ENCODE measurements at places on chromosomes 12 and 14.

DNA sequence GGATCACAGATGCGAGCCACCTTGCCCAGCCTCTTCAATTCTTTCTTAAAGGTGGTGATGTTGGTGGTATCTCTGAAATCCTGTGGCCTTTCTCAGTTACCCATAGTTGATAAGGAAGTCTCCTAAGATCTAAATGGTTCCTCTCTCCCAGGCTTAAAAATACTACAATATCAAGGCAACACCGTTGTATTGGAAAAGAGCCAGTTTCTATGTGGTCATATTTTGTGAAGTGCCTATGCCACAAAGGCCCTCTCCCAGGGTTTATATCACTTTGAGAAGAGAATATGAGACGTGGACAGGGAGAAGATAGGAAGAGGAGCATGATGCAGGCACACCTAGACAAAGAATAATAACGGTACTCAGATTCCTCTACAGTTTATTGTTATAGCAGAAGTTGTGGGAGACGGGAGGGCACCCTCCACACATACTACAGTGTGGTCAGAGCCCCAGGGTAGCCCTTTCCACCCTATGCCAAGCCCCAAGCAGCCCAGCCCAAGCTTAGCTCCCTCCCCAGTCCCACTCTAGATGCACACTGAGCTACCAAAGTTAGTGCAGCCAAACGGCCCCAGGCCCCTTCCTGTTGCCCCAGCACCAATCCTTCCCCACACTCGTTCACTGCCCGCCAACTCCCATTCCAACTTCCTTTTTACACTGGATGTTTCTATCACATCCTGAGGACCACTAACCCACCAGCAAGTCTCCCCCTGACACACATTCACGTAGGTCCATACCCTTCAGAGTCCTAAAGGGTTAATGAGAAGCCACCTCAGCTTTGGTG lies 8.3 kb downstream of the NDRG2 start:
- no peak for DNase-seq

DNA sequence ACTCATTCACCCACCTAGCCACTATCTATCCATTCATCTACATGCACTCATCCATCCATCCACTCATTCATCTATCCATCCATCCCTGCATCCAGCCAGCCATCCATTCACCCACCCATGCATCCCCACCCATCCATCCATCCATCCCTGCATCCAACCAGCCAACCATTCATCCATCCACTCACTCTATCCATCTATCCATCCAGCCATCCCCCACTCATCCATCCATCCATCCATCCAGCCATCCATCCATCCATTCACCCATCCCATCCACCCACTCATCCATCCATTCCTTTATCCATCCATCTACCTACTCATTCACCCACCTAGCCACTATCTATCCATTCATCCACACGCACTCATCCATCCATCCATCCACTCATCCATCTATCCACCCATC lies 73.1 kb downstream of the NOC4L start:
- DNase-seq = no peak

DNA sequence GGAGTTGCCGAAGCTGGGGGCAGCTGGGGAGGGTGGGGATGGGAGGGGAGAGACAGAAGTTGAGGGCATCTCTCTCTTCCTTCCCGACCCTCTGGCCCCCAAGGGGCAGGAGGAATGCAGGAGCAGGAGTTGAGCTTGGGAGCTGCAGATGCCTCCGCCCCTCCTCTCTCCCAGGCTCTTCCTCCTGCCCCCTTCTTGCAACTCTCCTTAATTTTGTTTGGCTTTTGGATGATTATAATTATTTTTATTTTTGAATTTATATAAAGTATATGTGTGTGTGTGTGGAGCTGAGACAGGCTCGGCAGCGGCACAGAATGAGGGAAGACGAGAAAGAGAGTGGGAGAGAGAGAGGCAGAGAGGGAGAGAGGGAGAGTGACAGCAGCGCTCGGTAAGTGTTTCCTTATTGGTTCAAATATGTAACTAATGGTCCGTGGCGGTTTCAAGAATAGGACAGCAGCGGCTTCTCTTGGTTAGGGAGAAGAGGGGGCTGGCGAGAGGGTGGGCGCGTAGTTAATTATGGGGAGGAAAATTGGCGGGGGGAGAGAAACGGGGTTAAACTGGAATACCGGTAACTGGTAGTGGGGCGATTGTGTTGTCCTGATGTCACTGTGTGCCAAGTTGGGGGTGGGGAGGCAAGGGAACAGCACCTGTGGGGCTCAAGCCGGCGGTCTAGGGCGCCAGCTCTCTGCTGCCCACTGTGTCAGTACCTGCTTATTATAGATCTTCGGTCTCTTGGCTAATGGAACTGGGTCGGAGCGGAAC lies 8.4 kb downstream of the HOXC8 start:
- DNase-seq = no peak

- DNase-seq = no peak
Measured at GRCh38 chr12:108622421-108622820, 11.3 kb downstream of the SELPLG start.

- no peak for DNase-seq
Measured at GRCh38 chr14:33363682-33364081, 425.0 kb downstream of the NPAS3 start.

DNA sequence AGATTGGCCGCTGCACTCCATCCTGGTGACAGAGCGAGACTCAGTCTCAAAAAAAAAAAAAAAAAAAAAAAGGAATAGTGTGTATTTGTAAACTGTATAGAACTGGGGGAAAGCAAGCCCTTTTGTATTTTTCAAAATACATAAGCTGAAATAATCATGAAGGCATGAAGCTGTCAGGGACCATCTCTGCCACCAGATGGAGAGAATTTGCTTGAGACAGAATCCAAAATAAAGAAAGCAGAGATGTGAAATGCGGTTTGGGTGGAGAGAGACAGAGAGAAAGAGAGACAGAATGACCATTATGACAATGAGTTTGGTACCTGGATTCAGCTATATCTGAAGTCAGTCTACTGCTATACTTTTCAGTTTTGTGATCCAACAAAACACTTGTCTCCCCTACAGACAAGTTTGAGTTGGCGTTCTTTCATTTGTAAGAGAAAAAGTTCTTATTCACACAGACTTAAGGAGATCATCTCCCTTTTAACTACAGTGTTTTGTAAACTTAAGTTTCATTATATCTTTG lies 155.7 kb upstream of the LRIG3 start:
- DNase-seq = no peak

DNA sequence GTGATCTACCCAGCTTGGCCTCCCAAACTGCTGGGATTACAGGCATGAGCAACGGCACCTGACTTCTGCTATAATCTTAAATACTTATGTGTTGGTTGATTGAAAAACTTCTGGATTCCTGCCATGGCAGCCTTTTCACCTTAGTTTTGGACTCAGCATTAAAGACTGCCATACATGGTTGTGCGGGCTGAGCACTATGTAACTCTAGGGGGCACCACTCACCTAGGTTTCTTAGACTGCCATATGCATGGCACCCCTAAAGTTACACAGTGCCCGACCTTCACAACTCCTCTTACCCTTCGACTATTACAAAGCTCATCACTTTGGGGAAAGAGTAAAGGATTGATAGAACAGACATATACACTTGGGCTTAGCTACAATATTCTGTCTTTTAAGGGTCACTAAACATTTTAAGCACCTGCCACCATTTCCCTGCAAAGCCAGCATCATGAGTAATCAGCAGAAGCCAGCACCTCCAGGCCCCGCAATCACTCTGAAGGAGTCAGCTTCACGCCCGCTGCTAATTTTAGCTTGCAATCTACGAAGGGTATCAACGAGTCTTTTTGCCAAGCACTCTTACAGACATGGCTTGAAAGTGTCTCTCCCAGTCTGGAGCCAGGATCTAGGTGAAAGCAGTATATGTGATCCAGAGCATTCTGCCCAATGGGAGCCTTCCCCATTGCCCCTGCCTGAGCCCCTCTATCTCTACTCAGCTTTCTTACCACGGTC lies 59.8 kb downstream of the SUDS3 start:
- no peak for DNase-seq

GRCh38 chr14:74474376-74474775 lies 18.7 kb downstream of the NPC2 start:
- DNase-seq = no peak

DNA sequence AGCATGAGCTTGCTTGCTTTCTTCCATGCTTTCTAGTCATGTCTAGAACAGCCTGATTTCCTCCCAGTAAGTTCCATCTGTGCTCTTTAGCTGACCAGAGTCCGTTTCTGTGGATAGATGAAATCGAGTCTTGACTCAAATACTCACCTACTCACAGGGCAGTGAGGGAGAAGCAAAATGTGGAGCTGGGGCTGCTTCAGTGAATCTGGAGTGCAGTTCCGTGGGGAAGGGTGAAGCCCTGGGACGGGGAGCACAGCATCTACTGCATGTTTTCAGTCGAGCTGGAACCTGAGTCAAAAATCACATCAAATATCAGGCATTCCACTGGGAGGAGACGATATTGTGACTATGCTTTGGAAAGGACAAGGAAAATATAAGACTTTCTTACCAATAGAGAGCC lies 70.3 kb upstream of the PRMT8 start:
- no peak for DNase-seq

GRCh38 chr12:110647631-110648040 lies 33.7 kb downstream of the TCTN1 start:
- DNase-seq = no peak

DNA sequence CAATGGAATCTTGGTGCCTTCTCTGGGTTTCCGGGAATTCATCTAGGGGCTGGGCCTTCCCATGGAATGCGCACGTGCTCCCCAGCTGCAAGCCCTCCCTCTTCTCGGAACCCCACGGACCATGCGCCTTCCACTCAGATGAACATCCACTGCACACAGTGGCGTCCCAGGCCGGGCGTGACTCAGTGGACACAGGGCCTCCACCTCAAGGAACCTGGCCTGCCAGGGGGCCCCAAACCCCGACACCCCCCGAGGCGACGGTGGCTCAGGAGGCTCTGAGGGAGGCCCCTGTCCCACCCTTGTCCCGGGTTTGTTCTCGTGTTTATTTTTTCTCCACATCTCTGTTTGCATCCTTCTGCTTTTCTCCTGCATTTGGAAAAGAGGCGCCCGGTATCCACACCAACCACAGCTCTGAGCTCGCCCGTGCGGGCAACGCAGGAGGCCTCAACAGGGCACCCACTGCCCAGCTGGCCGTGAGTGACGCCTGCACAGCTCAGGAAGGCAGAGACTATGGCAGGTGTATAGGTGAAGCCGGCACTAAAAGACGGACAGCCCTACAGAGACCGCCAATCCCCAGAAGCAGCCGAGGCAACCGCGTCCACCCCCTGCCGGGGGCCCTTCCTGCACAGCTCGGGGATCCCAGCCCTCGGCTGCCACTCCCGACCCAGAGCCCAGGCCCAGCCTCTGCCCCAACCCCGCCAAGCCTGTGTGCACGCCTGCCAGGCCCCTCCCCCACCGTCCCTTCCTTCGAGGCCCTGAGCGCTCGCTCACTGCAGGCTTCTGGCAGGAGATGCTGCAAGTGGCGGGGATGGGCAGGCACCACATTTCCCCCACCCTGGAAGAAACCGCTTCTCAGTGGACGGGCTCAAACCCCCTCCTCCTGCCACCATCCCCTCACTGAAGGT lies 23.8 kb upstream of the GALNT9 start:
- DNase-seq = no peak

- no peak for DNase-seq
Measured at GRCh38 chr12:64618953-64619590, 8.8 kb downstream of the RASSF3 start.

DNA sequence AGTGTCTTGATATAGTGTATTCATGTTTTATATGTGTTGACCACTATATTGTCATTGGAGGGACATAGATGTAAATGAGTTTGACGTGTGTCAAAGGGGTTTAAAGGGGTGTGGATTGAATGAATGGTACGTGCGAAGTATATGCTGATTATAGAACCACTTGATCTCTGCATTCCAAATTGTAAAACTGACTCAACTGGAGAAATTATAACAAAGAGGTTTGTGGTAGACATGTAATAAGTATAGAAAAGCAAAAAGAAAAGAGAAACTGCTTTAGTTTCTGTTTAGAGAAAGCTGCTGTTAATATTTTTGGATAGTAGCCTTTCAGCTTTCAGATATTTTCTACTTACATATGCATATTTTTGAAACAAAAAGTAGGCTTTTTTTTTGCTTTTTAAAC lies 8.9 kb upstream of the MYRFL start:
- DNase-seq = no peak

DNA sequence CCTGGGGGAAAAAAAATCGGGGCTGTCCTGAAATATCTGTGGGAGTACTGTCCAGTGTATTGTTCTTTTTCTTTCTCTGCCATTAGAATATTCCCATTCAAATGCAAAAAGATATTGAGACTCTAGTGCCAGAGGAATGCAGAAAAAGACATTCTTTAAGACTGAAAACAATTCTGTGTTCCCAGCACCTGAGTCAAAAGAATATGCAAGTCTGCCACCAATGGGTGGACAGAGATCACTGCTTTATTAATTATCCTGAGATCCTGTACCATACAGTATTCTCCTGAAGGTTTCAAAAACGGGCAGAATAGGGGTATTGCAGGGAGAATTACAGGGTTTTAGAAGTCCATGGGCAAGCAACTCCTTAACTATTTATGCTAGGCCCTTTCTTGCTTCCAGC lies 361.8 kb downstream of the C12orf50 start:
- peak; percentile 23 for DNase-seq

- DNase-seq = no peak
Measured at GRCh38 chr14:58560208-58560607, 77.6 kb upstream of the DACT1 start.

GRCh38 chr14:61472801-61473376 lies 151.5 kb downstream of the PRKCH start:
- DNase-seq = no peak

GRCh38 chr14:36243183-36243582 lies 66.7 kb upstream of the PTCSC3 start:
- no peak for DNase-seq

GRCh38 chr12:20395791-20396550 lies 27.6 kb downstream of the PDE3A start:
- no peak for DNase-seq

- no peak for DNase-seq
Measured at GRCh38 chr12:95756362-95756761, 34.2 kb downstream of the NTN4 start.

- no peak for DNase-seq
Measured at GRCh38 chr12:130959632-130960031, 5.9 kb downstream of the ADGRD1 start.

- no peak for DNase-seq
Measured at GRCh38 chr14:60865378-60866127, 115.3 kb downstream of the TRMT5 start.

DNA sequence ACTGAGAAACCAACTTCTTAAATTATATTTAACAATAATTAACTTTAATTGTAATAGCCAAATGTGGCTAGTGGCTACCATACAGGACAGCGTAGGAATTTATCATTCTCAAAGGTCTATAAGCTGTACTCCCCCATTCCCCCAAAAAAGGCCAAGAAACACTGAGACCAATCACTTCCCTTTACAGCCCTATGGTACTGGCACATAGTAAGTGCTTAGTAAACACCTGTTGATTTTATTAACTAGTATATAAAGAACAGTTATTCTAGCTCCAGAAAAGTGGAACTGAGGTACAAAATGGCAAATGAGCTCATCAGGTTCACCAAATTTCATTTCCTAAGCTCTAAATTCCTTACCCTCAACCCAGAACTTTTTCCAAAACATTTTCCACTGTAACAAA lies 6.1 kb upstream of the SRSF9 start:
- no peak for DNase-seq

GRCh38 chr12:58138424-58138823 lies 197.1 kb downstream of the ATP23 start:
- DNase-seq = no peak

- DNase-seq = peak; percentile 82
Measured at GRCh38 chr12:27619308-27619707, 76.9 kb upstream of the REP15 start.

- no peak for DNase-seq
Measured at GRCh38 chr12:57515934-57516541, 4.3 kb downstream of the DDIT3 start.
